ENCODE measurements at places on chromosomes 13 and 19.

DNA sequence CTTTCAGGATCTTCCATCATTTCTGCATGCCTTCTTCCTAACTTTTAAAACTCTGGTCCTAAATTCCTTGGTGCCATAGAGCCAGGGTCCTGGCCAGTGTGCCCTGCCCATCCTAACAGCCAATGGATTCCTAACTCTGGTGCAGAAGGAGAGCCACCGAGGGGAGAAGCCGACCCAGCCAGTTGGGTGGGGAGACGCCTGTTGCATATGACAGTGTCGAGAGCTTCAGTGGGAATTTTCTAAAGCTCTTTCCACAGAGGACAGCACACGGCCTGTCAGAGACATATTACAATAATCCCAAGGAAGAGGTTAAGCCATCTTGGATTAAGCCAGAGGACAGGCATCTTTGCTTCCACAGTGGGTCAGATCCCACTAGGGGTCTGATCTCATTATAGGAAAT is 180.4 kb downstream of the ZNF536 start:
- DNase-seq, result no peak

GRCh38 chr19:48418317-48419064 is 25.0 kb downstream of the GRIN2D start:
- no peak for DNase-seq

DNA sequence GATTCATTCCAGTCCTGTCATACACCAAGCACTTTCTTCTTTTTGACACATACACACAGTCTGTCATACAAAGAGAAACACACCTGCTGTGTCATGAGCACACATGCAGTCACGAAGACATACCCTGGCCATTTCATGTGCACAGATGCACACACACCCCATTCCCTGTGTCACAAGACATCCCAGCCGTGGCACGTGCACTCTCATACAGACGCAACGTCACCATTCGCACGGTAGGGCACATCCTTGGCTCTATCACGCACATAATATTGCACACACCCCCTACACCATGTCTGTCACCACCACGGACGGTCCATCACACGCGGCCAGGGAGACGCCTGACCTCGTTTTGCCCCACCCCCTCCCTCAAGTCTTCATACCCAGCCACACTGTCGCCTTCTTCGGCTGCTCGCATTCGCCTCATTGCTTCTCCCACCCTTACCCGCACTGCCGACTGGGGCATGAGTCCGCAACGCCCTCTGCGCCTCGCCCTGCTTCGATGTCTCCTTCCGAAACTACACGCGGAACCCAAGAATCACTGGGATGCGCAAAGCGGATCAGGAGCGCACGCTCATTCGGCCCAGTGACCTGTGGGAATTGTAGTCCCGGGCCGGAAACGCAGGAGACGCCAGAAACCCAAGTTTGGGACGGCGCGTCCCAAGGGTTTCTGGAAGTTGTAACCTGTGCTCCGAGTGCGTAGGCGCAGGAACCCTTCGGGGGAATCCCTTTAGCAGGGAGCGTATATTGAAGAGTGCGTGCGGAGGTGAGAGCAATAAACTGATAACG is 6.8 kb upstream of the ZNF283 start:
- DNase-seq, result peak; percentile 27

- no peak for DNase-seq
Observed at GRCh38 chr13:48158915-48159314, 64.0 kb upstream of the MED4 start.

DNA sequence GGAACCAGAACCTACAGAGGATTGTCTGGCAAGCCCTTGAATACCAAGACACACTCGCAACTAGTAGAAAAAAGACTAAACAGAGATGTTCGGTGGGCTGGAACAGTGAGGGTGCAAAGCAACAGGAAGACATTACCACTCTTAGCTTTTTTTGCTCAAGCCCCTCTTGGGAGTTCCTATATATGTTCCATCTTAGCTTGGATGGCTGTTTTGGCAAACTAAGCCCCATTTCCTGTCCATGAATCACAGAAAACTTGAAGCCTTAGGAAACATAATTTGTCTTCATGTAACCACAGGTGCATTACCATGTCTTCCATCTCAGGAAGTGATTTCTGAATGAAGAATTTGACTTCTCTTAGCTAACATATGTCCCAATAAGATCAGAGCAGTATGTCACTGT is 446.3 kb downstream of the OLFM4 start:
- DNase-seq, result no peak

DNA sequence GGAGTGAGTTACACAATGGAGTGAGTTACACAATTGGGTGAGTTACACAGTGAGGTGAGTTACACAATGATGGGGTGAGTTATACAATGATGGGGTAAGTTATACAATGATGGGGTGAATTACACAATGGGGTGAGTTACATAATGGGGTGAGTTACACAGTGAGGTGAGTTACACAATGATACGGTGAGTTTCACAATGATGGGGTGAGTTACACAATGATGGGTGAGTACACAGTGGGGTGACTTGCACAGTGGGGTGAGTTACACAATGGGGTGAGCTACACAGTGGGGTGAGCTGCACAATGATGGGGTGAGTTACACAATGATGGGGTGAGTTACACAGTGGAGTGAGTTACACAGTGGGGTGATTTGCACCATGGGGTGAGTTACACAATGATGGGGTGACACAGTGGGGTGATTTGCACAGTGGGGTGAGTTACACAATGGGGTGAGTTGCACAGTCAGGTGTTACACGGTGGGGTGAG is 52.5 kb upstream of the GAS6 start:
- no peak for DNase-seq

DNA sequence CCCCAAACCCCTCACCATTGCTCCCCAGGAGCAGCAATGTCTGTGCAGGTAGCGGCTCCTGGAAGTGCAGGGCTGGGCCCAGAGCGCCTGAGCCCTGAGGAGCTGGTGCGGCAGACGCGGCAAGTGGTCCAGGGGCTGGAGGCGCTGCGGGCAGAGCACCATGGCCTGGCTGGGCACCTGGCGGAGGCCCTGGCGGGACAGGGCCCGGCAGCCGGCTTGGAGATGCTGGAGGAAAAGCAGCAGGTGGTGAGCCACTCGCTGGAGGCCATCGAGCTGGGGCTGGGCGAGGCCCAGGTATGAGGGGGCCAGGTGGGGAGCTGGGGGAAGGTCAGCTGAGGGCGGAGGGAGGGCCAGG is 4.9 kb downstream of the KLC3 start:
- no peak for DNase-seq

- no peak for DNase-seq
Observed at GRCh38 chr13:69579351-69579750, 528.3 kb upstream of the ATXN8OS start.

DNA sequence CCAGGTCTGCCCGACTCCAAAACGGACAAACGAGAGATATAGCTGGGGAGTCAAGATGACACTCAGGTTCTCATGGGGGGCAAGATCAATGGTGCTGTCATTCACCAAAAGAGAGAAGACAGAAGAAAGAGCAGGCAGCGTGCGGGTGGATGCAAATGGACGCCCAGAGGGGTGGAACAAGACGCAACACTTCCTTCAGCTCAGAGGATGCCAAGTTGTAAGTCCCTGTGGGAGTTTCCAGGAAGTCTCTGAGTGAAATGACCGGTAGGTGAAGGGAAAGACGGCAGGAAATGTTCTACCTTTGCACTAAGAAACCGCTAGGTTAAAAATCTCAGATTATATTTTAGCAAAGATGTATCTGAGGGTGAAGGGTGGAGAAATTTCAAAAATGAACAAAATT is 26.5 kb downstream of the TUBGCP3 start:
- DNase-seq, result no peak

DNA sequence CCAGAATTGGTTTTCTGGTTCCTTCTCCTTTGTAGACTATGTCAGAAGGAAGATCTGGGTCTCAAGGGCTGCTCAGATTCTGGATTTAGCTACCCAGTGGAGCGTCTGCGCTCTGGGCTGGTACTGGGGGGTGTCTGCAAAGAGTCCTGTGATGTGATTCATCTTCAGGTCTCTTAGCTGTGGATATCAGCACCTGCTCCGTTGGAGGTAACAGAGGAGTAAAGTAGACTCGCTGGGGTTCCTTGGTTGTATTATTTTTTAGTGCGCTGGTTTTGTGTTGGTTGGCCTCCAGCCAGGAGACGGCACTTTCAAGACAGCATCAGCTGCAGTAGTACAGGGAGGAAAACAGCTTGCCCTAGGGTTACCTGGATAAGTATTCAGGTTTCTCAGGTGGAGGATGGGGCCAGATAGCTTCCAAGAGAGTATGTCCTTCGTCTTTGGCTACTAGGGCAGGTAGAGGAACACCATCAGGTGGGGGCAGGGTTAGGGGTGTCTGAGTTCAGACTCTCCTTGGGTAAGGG is 10.4 kb upstream of the KLK15 start:
- no peak for DNase-seq

DNA sequence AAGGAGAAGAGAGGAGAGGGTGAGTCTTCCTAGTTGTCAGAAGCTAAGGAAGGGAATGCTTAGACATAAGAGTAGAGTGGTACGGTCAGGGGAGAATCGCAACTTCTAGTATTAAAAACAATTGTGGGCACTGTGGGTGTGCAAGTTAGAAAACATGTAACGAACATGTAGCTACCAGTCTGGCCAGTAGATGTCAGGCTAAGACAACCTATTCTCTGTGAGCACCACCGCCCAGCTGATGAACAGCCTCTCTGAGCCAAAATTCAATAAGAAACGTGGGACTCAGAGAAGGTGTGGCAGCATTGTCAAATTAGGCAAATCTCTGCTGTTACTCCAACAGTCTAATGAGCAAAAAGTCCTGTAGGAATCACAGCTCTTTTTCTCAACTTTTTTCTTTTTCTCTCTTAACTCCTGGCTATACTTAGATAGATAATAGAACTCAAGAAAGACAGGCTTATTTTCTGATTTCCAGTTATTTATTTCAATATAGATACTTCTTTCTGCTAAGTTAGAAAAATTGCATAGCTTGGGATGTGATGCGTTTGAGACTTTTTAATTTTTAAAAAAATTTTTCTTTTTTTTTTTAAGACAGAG is 186.2 kb downstream of the USP12 start:
- peak; percentile 78 for DNase-seq

DNA sequence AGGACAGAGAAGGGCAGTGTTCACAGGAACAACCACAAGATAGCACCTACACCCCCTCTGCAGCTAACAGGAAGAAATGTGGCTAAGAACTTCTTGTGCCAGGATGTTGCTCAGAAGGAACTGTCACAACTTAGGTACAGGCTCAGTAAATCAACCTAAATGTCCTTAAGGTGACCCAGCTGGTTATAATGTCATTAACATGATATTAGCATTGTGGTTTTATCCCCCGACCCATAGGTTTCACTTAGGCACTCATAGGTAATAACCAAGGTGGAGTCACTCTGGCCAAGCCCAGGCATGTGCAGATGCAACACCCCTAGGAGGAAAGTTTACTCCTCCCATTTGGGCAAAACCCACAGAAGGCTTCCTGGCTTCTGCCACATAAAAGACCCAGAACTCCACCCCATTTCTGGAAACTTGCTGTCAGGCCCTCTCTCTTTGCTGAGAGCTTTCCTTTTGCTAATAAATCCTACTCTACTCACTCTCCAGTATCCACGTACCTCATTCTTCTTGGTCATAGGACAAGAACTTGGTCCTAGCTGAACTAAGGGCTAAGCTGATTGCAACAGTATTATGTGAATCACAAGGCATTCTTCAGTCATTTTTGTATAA is 951.3 kb downstream of the SLITRK5 start:
- peak; percentile 25 for DNase-seq

GRCh38 chr13:19266979-19267378 is 85.4 kb upstream of the TUBA3C start:
- DNase-seq, result no peak

GRCh38 chr13:106919638-106920037 is 351.7 kb upstream of the ARGLU1 start:
- no peak for DNase-seq

GRCh38 chr19:15283141-15283883 is 49.0 kb downstream of the BRD4 start:
- no peak for DNase-seq

- no peak for DNase-seq
Observed at GRCh38 chr13:44305917-44306370, 67.7 kb upstream of the SERP2 start.

- no peak for DNase-seq
Observed at GRCh38 chr13:43629691-43630480, 156.9 kb downstream of the ENOX1 start.

DNA sequence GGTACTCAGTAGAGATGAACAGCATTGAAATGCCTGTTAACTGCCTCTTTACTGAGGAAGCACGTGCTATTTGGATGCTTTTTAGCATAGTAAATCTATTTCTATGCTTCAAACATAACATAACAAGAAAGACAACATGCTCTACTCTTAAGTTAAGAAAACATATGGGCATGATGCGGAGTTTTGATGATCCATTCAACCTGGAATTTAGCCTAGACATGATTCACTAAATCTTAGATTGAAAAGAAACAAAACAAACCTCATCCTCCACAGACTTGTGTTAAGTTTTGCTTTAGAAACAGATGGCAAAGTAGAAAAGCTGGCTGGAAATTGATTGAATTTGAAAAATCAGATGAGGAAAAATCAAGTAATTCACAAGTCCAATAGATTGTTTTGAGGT is 593.8 kb downstream of the OLFM4 start:
- no peak for DNase-seq

DNA sequence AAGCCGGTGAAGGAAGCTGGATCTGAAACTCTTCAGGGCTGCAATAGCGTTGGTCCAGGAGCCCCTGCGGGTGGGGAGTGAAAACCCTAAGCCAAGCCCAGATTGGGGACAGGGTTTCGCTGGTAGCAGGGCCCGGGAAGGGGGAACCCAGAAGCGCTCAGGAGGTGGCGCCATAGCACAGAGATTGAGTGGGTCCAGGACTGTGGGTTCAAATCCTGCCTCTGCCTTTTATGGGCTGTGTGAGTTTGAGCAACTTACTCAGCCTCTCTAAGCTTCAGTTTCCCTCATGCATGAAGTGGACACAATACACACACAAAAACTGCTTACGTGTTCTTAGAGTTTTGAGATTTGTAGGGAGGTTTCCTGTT is 8.3 kb upstream of the SYCN start:
- DNase-seq, result peak; percentile 69

DNA sequence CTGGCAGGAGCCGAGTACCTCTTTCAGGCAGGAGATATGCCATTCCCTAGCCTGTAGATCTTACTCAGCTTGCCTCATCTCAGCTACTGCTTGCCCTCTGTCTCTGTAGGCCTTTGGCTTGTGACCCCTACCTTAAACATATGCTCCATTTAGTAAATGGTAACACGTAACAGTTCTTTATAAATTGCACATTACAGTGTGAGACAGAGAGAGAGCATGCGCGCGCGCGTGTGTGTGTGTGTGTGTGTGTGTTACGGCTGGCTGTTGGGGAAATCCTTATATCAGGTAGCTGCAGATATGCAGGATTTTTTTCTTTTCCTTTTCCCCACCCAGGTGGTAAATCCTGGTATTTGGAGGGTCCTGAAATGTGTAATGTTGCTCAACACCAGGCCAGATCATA is 4.2 kb downstream of the SPINT2 start:
- no peak for DNase-seq

DNA sequence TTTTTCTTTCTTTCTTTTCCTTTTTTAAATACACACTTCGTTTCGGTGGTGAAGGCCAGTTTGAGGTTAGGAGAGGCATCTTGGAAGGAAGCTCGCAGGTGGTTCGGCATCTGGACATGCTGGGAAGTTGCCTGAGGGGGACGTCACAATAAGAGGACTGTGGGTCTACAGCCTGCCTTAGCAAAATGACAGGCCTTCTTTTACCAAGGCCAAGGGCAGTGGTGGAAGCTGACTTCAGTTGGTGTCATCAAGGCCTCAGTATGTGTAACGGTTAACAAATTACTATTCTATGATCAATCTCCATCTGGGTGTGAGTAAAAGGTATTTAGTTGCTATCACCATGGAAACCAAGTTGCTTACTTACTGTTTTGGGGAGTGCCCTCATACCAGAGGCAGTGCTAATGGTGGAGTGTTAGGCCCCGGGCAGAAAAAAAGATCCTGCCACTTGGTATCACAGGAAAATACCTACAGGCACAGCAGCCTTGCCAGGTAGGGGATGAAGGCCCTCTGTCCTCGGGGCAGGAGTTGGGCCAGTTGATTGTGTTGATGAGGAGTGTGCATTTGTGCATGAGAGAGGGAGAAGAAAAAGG is 10.3 kb downstream of the ACTN4 start:
- peak; percentile 44 for DNase-seq
